ENCODE measurements at places on chromosomes 3 and 15.

DNA sequence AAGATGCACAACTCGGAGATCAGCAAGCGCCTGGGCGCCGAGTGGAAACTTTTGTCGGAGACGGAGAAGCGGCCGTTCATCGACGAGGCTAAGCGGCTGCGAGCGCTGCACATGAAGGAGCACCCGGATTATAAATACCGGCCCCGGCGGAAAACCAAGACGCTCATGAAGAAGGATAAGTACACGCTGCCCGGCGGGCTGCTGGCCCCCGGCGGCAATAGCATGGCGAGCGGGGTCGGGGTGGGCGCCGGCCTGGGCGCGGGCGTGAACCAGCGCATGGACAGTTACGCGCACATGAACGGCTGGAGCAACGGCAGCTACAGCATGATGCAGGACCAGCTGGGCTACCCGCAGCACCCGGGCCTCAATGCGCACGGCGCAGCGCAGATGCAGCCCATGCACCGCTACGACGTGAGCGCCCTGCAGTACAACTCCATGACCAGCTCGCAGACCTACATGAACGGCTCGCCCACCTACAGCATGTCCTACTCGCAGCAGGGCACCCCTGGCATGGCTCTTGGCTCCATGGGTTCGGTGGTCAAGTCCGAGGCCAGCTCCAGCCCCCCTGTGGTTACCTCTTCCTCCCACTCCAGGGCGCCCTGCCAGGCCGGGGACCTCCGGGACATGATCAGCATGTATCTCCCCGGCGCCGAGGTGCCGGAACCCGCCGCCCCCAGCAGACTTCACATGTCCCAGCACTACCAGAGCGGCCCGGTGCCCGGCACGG, 991 bp downstream of the SOX2 start:
- DNase-seq, result no peak

DNA sequence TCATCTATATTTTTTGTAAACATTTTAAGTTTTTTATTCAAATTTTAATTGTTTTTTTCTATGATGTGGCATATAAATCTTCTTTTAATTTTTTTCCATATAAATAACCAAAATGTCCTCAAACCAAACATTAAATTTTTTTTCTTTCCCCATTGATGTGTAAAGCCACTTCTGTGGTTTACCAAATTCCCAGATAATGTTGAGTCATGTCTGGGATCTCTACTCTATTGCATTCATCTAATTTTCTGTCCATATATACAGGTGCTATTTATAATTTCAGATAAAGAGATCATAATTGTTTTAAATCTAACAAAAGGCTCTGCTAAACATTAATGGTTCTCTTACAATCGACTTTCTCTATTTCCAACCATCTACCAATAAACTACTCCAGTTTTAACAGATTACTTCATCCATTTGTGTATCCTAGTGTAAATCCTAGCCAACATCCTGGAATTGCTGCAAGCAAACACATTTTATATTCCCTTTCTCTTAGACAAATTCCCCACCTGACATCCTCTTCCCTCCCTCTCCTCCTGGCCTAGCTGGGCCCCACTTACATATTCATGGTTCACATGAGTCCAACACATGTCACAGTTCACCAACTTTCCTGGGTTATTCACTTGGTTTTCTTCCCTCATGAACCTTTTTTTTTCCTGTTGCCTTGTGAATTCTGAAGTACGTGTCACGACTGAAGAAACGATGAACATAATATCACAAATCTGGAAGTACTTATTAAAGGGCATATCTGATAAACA, 368.0 kb upstream of the AGTR1 start:
- DNase-seq, result no peak

DNA sequence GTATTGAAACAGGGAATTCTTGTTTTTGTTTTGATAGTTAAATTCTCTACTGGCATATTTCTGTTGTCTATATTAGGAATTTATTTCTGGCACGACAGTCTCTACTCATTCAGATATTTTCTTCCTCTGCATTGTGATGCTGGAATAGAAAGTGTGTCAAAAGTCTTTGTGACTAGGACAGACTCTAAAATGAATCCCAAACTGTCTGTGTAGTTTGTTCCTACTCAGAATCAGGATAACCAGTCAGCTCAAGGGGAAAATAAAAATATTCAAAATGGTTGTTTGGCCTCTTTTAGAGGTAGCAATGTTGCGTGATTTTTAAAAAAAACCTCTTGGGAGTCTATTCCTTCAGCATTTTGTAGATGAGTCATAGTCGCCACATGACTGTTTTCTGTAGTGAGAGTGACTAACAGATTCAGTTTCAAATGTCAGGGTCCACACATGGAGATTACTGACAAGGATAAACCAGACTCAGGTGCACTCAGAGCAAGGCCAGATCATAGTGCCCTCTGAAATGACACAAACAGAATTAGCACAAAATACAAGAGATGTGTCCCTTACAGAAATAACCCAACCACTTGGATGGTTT, 13.1 kb downstream of the SLC7A14 start:
- DNase-seq, result peak; percentile 88

DNA sequence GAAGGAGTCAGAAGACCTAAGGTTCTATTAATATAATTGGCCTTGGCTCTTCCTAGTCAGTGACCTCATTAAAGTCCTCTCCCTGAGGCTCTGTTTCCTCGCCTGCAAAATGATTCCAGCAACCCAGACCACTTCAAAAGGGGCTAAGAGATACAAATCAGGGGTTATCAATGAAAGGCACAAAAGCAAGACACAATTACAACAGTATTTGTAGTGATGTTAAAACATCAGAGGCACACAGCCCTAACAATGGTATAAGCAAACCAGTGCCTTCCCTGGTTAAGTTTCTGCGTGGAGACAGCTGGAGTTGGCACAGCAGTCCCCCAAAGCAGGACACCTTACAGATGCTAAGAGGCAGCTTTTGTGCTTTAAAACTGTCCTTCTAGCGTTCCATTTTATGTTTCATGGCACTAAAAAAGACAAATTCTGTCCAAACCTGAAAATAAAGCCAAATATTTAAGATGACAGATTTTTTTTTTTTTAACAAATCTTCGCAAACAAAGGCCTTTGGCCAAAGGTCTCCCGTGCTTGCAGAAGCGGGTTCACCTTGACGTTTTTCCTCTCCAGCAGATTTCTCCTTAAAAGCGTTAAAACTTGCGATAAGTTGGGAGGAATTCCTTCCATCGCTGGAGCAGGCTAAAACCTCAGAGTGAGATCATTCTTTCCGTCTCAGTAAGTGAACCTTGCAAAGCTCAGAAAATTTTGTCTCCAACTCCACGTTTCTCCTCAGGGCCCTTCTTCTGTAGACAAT, 999 bp downstream of the ZNF280D start:
- peak; percentile 11 for DNase-seq

- no peak for DNase-seq
Measured at GRCh38 chr15:52151353-52151752, 38.8 kb upstream of the BCL2L10 start.

- no peak for DNase-seq
Measured at GRCh38 chr3:142925140-142925539, 36.3 kb upstream of the PCOLCE2 start.

GRCh38 chr3:25442486-25442885, 14.4 kb downstream of the RARB start:
- DNase-seq, result no peak

DNA sequence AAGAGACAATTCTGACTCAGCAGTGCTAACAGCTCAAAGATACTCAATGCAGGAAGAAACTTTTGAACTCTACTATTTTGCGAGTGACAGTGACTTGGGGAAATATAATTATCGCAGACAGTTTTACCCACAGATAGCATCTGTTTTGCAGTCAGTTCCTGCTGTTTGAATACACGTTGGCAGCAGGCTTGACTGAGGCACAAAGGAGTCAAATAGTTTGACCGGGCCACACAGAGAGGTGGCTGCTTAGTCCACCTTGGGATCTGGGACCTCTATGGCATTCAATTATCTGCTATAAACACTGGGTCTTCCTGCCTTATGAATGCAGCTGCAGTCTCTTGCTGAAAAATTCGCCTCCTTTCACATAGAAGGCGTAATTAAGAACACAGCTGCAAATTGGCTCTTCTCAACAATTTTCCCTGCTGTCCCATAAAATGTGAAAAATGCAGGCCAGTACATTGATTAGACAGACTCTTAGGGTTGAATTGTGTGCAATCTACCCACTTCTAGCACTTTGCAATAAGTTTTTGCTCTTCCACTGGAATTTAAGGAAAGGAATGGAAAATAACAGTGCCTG, 56.5 kb downstream of the OTOL1 start:
- no peak for DNase-seq

Data from activated CD4-positive, alpha-beta T cell treated with anti-CD3 and anti-CD28 coated beads, Interleukin-2, Interleukin-4, amounts not matched to agents 100 ng/mL and 50 ng/mL, durations not matched to agents 16 hours and 8 hours (primary cell).